GM23338 (cell line): ENCODE measurements at places on chromosomes 5 and 9. TPM values are rescaled to one million over a fixed set of nuclear protein-coding genes. Genes with fewer than 3 reads are reported as not detected.

DNA sequence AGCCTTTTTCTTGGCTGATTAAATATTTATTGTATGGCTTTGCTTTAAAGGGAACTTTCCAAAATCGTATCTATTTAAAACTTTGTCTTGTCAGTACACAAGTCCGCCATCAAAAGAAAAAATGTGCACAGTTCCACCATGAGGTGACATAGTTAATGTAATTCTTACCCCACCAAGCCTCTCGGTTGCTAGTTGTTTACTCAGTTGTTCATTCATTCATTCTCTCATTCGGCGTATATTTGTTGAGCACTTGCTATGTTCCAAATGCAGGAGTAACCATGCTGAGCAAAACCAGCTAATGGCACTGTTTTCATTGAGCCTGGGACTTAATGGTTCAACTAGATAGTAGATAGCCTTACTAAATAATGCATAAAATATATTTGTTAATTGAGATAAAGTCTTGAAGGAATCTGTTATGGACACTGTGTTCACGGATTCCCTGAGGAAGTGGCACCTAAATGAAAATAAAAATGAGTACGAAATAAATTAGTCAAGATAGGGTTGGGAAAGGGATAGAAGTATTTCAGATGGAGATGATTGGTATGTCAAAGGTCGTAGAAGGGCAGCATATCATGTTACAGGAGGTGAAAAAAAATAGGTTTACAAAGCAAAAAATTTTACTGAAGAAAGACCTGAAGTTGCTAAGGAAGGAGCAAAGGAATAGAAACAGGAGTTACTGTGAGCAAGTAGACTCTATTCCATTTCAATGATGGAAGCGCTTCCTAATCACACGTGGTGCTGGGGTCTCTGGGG, 1.5 kb downstream of the DCAF10 start:
- no peak for DNase-seq

GRCh38 chr5:158819840-158820620, 279.7 kb downstream of the EBF1 start:
- no peak for DNase-seq

DNA sequence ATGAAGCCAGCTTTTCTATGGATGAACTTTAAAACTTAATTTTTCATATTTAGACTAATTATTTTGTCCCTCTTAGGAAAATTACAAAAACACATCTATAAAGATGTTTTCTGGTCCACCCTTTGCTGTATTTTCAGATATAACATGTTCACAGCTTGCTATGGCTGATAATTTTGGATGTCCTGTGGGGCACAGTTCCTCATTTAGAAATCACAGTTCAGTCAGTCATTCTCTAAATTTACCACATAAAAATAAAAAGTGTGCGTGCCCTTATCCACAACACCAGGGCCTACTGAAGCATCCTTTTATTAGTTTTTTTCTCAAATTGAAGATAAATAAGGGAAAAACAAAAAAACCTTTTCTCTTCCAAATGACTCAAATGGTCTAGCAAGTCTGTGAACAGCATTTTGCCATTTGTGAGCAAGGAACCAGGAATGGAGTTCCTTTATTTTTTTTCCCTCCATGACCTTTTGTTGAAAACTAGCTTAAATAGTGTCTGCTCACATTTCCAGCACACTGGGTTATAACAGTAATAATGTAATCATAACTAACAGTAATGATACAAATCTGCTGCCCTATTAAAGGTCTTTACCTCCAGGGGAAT, 87.1 kb downstream of the CEMIP2 start:
- DNase-seq: no peak

The FOXD1 gene
- 0.12 and 0.42 TPM in 2 replicates for total RNA-seq

The WDR38 gene
- not detected in 2 replicates for total RNA-seq

- DNase-seq: no peak
Measured at GRCh38 chr5:171454549-171454948, 35.1 kb downstream of the FGF18 start.

The TOR4A gene
- total RNA-seq: 14.4 and 19.0 TPM in 2 replicates

DNA sequence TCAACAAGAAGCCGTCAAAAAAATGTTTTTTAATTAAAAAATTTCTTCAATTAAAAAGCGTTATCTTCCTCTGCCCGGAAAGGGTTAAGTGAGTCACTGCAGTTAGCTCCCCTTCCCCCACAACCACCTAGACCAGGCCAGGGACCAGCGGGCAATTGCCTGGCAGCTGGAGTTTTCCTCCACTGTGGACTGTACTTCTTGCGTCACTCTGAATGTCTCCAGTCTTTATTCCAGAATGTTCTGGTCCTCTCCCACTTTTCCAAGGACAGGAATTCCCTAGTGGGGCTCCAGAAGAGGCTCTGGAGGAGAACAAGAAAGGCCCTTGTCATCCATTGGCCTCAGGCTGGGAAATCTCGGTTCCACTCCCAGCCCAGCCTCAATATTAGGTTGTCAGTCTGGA, 114.0 kb downstream of the C9orf50 start:
- DNase-seq: peak; percentile 39

The SIL1 gene
- total RNA-seq: 5.9 and 11.5 TPM in 2 replicates

GRCh38 chr5:147189109-147189424, 45.8 kb upstream of the STK32A start:
- no peak for DNase-seq

DNA sequence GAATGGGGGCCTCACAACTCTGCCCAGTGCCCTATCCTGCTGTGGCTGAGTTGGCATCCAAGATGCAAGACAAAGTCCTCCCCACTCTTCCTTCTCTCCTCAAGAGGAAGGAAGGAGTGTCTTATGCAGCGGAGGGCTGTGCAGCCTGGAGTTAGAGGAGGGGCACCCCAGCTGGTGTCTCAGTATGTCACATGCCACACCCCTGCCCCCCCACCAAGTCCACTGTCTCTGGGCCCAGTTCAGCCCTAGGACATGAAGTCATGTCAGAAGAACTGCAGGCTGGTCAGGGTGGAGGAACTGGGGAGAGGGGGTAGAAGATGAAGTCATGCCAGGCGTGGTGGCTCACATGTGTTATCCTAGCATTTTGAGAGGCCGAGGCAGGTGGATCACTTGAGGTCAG, 28.0 kb upstream of the SLC28A3 start:
- no peak for DNase-seq

- DNase-seq: no peak
Measured at GRCh38 chr5:135105105-135105484, 71.1 kb upstream of the PITX1 start.

DNA sequence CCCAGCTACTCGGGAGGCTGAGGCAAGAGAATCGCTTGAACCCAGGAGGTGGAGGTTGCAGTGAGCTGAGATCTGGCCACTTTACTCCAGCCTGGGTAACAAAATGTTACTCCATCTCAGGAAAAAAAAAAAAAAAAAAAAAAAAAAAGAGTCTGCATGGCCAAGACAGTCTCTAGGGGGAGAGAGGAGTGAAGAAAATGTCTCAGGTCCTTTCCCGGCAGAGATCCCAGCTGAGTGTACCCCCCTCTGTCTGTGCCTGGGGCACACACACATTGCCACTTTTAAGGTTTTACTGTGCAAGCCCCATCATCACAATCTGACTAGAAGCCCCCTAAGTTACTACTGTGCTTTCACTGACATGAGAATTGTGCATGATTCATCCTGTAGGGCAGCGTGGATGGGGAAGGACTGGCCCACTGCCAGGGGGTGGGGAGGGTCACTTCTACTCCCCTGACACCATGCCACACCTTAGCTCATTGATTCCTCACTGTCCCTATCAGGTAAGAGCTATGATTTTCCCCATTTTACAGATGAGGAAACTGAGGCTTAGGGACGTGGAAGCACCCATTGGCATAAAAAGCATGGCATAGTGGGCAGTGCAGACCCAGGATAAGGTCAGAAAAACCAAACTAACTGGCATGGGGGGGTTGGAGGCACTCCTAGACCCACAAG, 102.3 kb upstream of the LARP1 start:
- DNase-seq: peak; percentile 19

The SLC46A2 gene
- total RNA-seq: not detected in 2 replicates

DNA sequence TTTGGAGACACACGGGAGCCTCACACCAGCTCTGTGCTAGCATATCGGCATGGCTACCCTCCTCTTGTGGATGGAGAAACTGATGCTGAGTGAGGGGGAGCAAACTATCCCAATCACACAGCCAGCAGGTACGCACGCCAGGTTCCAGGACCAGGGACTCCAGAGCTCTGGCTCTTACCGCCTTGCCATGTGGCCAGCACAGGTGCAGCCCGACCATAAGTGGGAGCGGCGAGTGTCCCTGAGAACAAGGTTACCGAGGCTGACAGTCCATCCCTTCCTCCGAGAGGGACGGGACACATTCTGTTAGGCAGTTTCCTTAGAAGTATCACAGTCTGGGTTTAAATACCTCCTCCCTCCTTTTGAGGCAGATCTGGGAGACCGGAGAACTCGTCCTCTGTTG, 86.0 kb downstream of the PAX5 start:
- peak; percentile 10 for DNase-seq

DNA sequence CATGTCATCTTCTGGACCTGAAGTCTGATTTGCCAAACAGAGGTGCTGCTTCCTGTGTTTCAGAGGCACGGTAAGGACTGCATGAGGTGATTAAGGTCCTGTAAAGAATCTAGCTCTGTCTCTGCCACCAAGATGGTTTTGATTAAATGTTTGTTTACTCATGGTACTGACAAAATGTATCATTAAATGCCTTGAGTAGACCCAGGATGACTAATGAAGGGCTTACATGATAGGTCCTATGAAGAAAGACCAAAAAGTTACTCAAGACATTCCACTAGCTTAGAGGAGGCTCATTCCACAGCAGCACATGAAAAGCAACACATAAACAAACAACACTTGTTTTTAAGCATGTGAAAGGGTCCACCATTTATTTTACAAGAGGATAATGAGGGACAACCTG, 100.9 kb downstream of the BOD1 start:
- DNase-seq: no peak

DNA sequence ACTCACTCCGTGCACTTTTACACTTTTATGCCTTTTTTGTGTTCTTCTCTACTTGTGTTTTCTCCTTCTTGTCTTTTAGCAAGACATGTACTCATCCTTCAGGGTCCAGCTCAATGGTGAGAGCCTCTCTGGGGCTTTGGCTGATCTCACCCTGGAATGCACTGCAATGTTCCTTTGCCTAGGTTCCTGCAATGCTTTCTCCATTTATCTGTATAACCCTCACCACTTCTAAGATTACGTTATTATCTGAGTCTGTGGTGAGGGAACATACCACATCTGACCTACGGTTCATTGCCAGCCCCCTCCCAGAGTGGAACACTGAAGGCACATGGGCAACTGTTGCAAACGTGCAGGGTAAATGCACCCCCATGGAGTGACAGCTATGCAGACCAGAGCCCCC, 47.3 kb downstream of the KCNIP1 start:
- no peak for DNase-seq

- peak; percentile 81 for DNase-seq
Measured at GRCh38 chr5:109688630-109688969, 1.1 kb upstream of the MAN2A1 start.

GRCh38 chr5:65926893-65927292, 518 bp downstream of the ERBIN start:
- DNase-seq: peak; percentile 20

- DNase-seq: no peak
Measured at GRCh38 chr5:38905516-38905915, 59.7 kb downstream of the OSMR start.

DNA sequence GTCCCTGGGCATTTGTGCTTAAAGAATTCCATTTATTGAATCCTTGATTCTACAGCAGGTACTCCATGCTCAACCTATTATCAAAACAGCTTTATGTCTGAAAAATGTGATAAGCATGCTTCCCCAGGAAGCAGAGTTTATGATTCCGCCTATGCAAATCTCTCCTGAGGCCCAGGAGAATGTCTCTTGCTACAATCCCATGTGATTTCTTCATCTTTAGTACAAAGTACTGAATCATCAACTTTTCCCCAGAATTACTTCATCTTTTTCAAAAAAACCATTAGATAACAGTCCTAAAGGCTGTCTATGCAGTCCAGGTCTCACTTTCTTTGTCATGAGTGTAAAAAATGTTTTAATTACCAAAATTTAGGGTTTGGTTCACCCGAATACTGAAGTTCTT, 130.2 kb upstream of the ADAMTSL1 start:
- DNase-seq: no peak

DNA sequence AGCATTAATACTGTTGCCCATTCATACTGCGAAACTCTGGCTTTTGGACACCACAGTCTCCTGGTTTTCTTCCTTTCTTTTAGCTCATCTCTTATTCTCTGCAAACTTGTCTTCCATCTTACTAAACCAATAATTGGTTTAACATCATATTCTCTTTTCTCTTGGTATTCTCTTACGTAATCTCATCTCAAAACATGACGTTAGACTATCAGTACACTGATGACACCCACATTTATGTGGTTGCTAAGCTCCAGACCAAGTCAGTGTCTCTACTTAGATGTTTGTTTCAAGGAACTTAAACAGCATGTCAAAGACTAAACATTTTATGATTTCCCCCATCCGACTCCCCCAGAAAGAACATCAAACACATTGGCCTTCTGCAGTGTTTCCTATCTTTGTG, 2.1 kb downstream of the PRRC1 start:
- no peak for DNase-seq

DNA sequence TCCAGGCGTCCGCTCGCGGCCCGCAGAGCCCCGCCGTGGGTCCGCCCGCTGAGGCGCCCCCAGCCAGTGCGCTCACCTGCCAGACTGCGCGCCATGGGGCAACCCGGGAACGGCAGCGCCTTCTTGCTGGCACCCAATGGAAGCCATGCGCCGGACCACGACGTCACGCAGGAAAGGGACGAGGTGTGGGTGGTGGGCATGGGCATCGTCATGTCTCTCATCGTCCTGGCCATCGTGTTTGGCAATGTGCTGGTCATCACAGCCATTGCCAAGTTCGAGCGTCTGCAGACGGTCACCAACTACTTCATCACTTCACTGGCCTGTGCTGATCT, 294 bp downstream of the ADRB2 start:
- no peak for DNase-seq

The PAPPA gene
- 0.31 and 0.38 TPM in 2 replicates for total RNA-seq

The PHF24 gene
- total RNA-seq: 0.14 and 0.19 TPM in 2 replicates

DNA sequence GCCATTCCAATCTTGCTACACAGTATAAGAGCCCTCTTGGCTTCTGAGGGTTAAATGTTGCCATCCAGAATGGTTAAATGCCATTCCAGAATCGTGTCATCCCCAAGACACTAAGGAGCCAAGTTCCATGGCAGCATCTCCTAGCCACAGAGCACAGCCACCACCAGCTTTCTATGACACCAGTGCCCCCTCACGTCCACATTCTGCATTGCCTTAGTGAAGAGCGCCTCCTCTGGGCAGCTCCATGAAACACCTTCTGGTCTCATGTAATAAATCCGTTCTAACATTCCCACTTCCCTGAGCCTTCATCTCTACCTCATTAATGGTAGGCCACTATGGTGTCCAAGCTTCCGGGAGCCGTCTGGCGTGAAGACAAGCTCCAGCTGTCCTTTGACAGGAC, 12.4 kb downstream of the CBY3 start:
- DNase-seq: peak; percentile 93

The ADGRD2 gene
- 0.45 TPM in 1 of 2 replicates, not detected in the other for total RNA-seq
